ENCODE measurements at places on chromosomes 11 and 22.

DNA sequence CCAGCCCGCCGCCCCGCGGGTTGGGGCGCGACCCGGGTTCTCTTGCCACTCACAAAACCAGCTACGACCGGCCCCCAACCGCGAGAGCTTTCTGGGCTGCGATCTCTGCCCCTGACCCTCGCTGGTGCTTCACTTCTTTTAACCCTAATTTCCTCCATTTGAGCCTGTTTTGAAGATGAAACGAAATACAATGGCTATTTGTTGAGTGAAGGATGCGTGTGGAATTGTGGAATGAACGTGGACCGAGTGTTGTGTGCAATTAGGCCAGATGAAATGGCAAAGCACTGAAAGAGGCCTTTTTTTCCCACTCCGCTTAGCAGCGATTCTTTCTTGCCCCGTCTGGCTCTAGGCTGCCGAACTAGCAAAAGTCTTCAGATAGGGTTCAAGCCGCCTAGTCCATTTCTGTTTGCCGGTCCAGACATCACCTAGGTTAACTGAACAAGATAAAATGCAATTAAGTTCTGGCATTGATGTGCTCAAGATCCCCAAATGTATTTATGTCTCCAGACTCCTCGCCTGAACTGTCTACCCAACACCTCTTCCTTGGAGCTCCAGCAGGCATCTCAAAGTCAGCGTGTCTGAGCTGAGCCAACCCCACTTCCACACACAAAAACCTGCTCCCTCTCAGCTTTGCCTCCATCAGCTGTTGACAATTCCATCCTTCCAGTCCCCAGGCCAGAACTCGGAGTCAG, 471 bp upstream of the TMEM184B start:
- no peak for DNase-seq

DNA sequence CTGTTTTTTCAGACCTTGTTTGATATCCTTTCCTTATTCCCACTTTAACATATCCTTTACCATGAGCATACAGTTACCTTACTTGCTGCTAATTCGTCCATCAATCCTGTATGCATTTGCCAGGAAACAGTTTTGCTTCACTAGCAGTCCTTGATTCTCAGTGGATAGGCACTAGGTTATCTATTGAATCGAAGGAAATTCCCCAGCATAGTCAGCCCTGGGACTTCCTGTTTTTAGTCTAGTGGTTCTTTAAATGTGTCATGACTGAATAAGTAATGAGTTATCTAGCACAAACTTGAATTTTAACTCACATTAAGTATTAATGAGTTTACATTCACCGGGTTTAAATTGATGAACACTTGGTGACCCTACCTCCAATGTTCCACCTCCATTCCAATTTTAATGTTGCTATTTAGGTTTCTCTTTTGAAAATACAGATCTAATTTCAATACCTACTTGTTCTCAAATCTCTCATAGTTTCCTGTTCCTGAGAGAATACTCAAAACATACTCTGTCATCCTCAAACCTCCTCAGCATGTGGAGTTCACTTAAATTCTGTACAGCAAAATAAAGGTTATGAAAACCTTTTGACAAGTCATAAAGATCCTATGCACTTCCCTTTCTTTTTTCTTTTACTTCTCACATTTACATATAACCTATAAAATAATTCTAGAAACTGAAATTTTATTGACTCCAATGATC, 1375.1 kb upstream of the TENM4 start:
- no peak for DNase-seq

- no peak for DNase-seq
Observed at GRCh38 chr11:12137005-12137690, 26.8 kb downstream of the MICAL2 start.

GRCh38 chr22:29457730-29458129, 19.3 kb downstream of the RFPL1 start:
- no peak for DNase-seq

DNA sequence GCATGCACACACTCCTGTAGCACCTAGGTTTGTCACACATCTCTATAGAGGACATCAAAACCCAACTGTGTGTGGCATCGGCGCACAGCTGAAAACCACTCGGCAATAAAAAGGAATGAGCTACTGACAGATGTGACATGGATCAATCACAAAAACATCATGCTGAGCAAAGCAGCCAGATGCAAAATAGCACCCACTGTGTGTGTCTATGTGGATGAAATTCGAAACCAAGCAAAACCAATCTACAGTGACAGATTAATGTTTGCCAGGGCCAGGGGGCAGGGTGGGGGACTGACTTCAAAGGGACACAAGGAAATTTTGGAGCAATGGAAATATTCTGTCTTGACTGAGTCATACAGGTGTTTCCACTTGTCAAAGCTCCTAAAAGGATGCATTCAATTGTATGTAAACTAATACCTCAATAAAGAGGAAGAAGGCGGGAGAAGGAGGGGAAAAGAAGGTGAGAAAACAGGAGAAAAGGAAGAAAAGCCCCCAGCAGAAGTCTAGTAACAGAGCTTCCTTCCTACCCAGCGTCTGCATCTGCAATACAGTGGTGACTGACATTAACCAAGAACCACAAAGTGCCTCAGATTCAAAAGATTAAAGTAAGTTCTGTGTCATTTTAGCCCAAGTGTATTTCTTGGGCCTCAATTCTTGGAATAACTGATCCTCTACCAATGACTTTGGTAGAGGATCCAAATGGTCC, 49.8 kb downstream of the PACSIN2 start:
- no peak for DNase-seq

- no peak for DNase-seq
Observed at GRCh38 chr11:126059238-126059781, 3.4 kb downstream of the CDON start.

DNA sequence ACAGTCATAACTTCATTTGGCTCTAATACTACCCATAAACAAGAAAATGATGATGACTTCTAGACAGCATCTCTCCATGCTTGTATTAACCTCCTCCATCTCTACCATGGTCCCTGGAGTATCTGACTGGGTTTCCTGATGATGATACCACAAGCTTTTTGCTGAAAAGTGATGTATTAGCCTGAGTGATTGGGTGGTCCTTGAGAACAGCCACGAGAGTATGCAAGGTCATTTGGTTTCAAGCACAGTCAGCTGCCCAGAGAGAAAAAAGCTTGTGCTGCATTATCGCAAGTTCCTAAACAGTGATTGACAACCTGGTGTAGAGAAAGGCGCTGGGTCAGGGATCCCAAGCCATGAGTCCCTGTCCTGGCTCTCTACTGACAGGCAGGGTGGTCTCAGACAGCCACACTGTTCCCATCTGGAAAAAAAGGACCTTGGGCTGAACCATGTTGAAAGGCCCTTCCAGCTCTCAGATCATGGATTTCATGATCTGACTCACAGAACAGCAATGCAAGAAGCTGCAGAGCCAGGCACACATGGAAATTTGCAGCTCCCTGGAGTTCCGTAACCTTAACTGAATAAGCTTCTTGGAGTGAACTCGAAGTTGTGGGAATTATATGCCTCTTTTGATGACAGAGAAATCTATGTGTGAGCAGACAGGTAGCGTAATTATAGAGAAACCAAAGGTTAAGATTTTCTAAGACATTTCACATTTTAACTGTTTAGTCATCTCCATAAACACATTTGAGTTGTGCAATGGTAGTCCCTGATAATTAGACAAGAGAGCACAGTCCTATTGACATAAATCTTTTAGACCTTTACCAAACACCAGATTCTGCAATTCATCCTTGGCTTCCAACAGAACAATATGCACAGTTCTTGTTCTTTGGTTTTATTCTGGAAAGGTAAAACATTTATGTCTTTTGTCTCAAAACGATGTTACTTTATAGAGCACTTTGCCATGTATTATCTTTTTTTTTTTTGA, 54.1 kb upstream of the UBASH3B start:
- no peak for DNase-seq

GRCh38 chr22:46500201-46500600, 37.2 kb downstream of the CELSR1 start:
- DNase-seq = no peak

- DNase-seq = no peak
Observed at GRCh38 chr11:119223856-119224255, 17.7 kb downstream of the CBL start.

DNA sequence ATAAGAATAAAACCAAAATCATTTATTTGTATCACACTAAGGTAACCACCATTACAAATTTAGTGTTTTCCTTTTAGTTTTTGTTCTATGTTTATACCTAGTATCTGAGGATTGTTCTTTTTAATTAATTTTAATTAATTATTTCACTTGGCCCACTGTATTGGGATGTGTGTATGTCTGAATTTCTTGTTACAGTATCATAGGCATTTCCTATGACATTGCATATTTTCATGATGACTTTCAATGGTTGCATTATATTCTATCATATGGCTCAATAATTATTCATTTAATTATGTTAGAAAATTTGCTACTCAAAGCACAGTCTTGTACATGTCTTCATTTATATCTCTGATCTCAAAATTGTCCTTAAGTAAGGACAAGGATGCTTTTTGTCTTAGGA, 41.0 kb downstream of the C11orf71 start:
- no peak for DNase-seq

- DNase-seq = no peak
Observed at GRCh38 chr11:94786264-94787126, 18.3 kb downstream of the AMOTL1 start.

DNA sequence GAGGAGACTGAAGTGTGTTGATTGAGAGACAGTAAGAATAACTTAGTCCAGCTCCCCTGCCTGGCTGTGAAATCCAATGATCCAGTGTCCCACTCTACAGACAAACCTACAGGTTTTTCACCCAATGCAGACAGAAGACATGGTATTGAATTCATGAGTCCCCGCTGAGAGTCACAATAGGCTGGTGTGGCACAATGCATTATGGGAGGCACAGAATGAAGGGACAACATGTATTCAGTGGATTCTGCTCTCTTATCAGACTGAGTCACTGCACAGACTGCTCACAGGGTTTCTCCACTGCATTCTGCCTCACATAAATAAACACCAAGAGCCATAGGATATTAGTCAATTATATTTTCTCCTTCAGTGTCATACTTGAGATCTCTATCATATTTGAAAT, 55.2 kb upstream of the TOP3B start:
- no peak for DNase-seq

DNA sequence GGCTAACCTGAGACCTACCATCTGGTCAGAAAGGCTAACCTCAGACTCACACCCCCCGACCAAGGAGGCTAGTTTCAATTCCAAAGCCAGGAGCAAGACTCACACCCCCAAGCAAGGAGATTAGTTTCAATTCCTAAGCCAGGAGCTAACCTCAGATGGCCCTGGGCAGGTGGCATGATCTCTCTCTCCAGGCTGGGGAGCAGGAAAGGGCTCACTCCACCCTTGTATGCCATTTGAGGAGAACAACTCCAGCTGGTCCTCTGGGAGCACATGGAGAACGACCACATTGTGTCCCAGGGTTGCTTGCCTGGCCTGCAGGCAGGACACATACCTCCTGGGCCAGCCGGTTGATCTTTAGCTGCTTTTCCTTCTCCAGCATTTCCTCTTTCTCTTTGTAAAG, 32.6 kb downstream of the USH1C start:
- no peak for DNase-seq

DNA sequence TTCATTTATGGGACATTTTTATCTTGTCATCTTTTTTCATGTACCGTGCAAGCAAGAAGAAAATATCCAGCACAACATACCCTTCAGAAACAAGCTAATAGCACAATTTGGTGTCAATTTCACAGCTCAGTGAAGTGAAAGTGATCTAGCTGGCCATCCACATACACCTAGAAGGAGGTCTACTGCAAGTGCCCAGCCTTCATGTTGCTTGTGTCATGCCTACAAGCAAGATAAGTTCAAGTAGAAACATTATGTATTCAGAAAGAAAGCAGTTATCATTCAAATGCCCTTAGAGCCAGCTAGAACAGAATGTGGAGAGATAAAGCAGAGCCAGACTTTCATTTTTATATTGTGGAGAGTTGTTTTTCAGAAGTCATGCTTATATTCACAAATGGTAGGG, 325.7 kb upstream of the PITPNB start:
- no peak for DNase-seq

Measured in stimulated activated CD4-positive, alpha-beta T cell treated with anti-CD3 and anti-CD28 coated beads, Interleukin-2, amount 100 ng/mL, for 24 hours (primary cell).